ENCODE measurements at places on chromosomes 3 and 15. TPM values are rescaled to one million over a fixed set of nuclear protein-coding genes. Genes with fewer than 3 reads are reported as not detected.

- H3K4me3 ChIP-seq: no peak overlapping the region
- no peak for DNase-seq
- peaks cover 47% of the 10 kb centered on the region for H3K4me1 ChIP-seq
- H3K27ac ChIP-seq: no peak overlapping the region
- H3K36me3 ChIP-seq: no peaks in the 10 kb centered on the region
- H3K27me3 ChIP-seq: no peaks in the 10 kb centered on the region
These were observed 40.6 kb downstream of the SCAPER start for GRCh38 chr15:76864586-76864985.

GRCh38 chr3:32401126-32401525 is 9.5 kb downstream of the CMTM7 start:
- H3K36me3 ChIP-seq: no peaks in the 10 kb centered on the region
- DNase-seq: no peak
- peaks cover 61% of the 10 kb centered on the region for H3K4me1 ChIP-seq
- H3K27ac ChIP-seq: peak overlapping the region; percentile 97
- no peaks in the 10 kb centered on the region for H3K27me3 ChIP-seq
- peak overlapping the region; percentile 47 for H3K4me3 ChIP-seq

DNA sequence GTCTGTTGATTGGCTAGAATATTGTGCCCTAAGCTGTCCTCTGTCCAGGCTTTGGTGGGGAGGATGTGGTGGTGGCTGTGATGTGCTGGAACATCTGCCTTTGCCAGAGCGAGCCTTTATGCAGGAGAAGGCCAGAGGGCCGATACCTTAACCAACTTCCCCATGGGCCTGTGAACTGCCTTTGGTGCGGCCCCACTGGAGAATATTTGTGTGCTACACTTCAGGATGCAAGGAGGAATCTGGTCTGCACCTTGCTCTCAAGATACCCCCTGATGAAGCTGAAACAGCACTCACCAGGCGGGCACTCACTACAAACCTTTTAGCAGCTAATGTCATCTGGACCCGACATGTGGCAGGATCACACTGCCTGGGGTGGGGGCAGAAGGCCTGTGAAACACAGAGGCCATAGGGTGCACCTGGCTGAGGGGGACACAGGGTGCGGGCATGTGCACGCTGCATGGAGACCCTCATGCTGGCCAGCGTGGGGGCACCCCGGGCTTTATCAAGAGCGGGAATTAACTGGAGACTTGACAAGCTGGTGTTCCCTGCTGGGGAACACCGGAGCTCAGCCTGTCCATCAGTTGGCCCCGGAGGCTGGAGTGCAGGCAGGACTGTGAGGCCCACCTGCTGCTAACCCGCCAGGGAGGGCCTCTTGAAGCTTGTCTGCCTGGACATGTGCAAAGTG is 16.4 kb downstream of the PRR23E start:
- H3K4me1 ChIP-seq: no peaks in the 10 kb centered on the region
- H3K4me3 ChIP-seq: no peak overlapping the region
- H3K36me3 ChIP-seq: no peaks in the 10 kb centered on the region
- H3K27ac ChIP-seq: no peak overlapping the region
- no peaks in the 10 kb centered on the region for H3K27me3 ChIP-seq

GRCh38 chr15:45276831-45277230 is 24.8 kb downstream of the SLC28A2 start:
- H3K4me1 ChIP-seq: peaks cover 8% of the 10 kb centered on the region
- H3K27ac ChIP-seq: no peak overlapping the region

- no peaks in the 10 kb centered on the region for H3K27me3 ChIP-seq
- no peaks in the 10 kb centered on the region for H3K4me1 ChIP-seq
- DNase-seq: no peak
- H3K27ac ChIP-seq: no peak overlapping the region
These were observed 65.9 kb upstream of the PEX5L start for GRCh38 chr3:180102604-180103003.

GRCh38 chr15:41259546-41260189 is 28.6 kb downstream of the CHP1 start:
- H3K27me3 ChIP-seq: no peaks in the 10 kb centered on the region
- peaks cover 51% of the 10 kb centered on the region for H3K4me1 ChIP-seq
- H3K27ac ChIP-seq: peak overlapping the region; percentile 74
- DNase-seq: no peak
- no peak overlapping the region for H3K4me3 ChIP-seq

DNA sequence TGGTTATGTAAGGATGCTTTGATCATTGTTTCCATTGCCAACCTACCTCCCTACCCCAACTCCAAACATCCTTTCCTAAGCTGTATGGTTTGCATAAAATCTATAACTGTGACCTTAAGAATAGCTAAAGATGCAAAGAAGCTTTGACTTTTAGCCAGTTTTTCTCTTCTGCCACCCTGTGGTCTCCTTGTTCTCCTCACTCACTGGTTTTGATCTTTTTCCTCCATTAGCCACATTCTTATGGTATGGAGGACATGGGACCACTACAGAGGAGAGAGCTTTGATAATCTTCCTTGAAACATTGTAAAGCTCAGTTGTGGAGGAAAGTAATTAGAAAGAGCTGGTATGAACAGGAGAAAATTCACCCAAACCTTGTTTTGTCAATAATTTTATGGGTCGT is 115.9 kb downstream of the NEK11 start:
- no peaks in the 10 kb centered on the region for H3K27me3 ChIP-seq
- H3K36me3 ChIP-seq: no peaks in the 10 kb centered on the region
- no peak overlapping the region for H3K27ac ChIP-seq
- H3K4me3 ChIP-seq: no peak overlapping the region

GRCh38 chr3:12461097-12461649 is 23.1 kb upstream of the TSEN2 start:
- H3K36me3 ChIP-seq: no peaks in the 10 kb centered on the region
- no peaks in the 10 kb centered on the region for H3K27me3 ChIP-seq
- no peak overlapping the region for H3K27ac ChIP-seq

DNA sequence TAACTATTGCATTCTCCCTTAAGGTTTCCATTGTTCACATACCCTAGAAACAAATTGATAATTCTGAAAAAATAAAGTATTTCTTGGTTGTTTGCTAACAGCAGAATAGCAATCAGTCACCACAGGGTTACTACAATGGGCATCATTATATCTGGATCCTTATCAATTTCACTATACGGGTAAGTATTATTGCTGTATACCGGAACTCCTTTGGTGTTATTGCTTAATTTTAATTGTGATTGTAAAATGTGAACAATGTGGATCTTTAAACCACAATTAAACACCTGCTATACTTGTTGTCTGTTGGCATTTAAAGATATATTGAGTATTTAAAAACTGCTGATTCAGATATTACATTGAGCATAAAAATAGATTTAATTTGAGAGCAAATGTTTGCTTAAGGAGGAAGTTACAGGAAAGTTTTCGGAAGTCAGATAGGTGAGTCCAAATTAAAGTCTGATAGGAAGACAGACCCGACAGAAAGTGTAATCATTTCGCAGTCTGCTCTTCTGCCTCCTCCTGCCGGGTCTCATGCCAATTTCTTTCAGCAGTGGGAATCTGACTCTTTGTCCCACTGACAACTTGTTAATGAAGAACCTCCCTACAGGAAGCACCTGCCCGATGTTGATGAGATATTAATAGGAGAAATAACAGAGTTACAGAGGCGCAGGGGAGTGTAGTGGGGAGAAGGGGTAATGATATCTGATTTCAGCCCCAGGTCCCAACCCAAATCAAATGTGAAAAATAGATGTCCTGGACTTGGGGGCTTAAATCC is 169.7 kb upstream of the TBC1D5 start:
- H3K27me3 ChIP-seq: no peaks in the 10 kb centered on the region
- no peaks in the 10 kb centered on the region for H3K36me3 ChIP-seq
- no peaks in the 10 kb centered on the region for H3K4me1 ChIP-seq

- no peaks in the 10 kb centered on the region for H3K36me3 ChIP-seq
- no peak for DNase-seq
- no peak overlapping the region for H3K27ac ChIP-seq
- no peak overlapping the region for H3K4me3 ChIP-seq
- no peaks in the 10 kb centered on the region for H3K27me3 ChIP-seq
These were observed 90.2 kb downstream of the OSBPL10 start for GRCh38 chr3:31890742-31891469.

DNA sequence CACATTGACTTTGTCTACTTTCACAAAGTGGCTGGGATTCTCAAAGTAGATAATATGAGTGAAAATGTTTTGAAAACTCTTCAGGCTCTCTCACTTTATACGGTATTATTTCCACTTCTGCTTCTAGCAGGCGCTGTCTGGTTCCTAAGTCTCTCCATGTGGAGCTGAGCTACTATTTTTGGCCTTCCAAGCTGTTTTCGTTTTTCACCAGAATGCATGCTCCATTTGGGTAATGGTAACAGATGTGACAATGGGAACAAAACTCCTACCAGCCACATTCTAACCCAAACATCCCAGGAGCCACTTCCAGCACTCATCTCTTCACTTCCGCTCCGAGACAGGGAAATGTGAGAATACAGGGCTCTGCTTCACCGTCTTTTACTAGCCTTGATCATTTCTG is 586.7 kb downstream of the NTRK3 start:
- H3K27ac ChIP-seq: no peak overlapping the region
- no peak overlapping the region for H3K4me3 ChIP-seq
- no peaks in the 10 kb centered on the region for H3K36me3 ChIP-seq

DNA sequence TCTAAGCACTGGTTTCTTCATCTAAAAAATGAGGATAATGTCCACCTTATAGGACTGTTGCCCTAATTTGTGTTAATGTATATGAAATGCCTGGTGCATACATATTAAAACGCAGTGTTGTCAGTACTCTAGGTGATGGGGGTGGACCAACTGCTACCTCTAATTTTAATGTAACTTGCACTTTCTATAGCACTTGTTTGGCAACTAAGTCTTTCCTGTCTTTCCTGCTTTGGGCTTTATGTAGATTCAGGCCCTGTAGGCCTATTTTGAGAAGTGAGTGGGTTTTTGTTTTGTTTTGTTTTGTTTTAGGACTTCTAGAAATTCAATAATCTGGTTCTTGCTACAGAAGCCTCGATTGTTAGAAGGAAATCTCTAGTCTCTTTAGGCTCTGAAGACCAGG is 21.2 kb downstream of the SLC7A14 start:
- no peak overlapping the region for H3K27ac ChIP-seq
- H3K27me3 ChIP-seq: no peaks in the 10 kb centered on the region
- no peaks in the 10 kb centered on the region for H3K36me3 ChIP-seq
- H3K4me1 ChIP-seq: no peaks in the 10 kb centered on the region
- no peak for DNase-seq

DNA sequence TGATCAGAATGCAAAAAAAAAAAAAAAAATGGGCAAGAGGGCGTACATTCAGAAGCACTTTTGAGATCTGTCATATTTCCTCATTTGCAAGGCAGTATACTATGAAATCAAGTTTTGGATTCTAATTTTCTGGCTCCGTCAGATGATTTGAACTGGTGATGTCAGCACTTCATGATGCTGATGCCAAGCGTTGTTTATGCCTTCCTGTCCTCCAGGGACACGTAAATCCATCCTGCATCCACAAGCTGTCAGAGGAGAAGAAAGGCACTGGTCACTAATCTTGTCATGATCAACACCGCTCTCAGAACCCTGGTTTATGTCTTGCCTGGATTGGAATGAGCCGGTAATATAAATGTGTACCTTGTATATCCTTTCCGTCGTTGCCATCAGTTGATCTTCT is 152.1 kb upstream of the EPHA3 start:
- H3K27ac ChIP-seq: no peak overlapping the region
- no peak overlapping the region for H3K4me3 ChIP-seq
- peak; percentile 3 for DNase-seq
- H3K27me3 ChIP-seq: no peaks in the 10 kb centered on the region

DNA sequence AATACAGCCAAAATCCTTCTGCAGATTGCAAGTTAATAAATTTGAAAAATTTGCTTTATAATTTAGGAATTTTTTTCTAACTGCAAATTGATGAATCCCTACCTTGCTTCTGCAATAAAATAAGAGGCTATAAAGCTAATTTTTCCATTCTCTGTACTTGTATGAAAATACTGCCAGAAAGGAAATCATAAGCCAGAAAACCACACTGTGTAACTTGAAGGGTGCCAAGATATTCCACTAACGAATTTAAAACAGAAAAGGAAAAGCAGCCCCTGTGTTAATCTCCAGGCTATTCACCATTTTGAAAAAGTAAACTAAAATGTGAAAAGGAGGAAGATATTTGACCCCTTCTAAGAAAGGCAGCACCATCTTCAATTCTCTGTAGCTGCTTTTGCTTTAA is 557.9 kb upstream of the ZNF385D start:
- no peaks in the 10 kb centered on the region for H3K36me3 ChIP-seq
- H3K4me1 ChIP-seq: no peaks in the 10 kb centered on the region
- H3K27me3 ChIP-seq: no peaks in the 10 kb centered on the region

GRCh38 chr3:178895178-178895789 is 176.3 kb downstream of the ZMAT3 start:
- H3K27me3 ChIP-seq: no peaks in the 10 kb centered on the region
- no peaks in the 10 kb centered on the region for H3K4me1 ChIP-seq
- no peak overlapping the region for H3K4me3 ChIP-seq
- H3K27ac ChIP-seq: no peak overlapping the region

Gene SLC9A9
- 25.8 TPM for total RNA-seq

Gene ARPP21
- total RNA-seq: not detected

Gene ZCWPW2
- total RNA-seq: 0.29 TPM

Gene GNAT1
- not detected for total RNA-seq

Gene GOLGA8H
- 0.43 TPM for total RNA-seq

Gene GRIP2
- 1.3 TPM for total RNA-seq

Gene PLSCR2
- total RNA-seq: not detected

Measured in stomach (tissue), 19 donors.